Upper lobe of right lung (tissue), 1 donor: ENCODE measurements at places on chromosomes 4 and X. TPM values are rescaled to one million over a fixed set of nuclear protein-coding genes. Genes with fewer than 3 reads are reported as not detected.
A peak's percentile ranks its signal among the peaks of the same experiment; 100 is the strongest.

The KDM6A gene
- 24.7 TPM for total RNA-seq

The HAUS7 gene
- total RNA-seq: 23.0 TPM

The RBM46 gene
- total RNA-seq: not detected

The PIN4 gene
- 8.8 TPM for total RNA-seq

The S100P gene
- 3.6 TPM for total RNA-seq

The SYNPO2 gene
- total RNA-seq: 38.9 TPM

The GPRIN3 gene
- total RNA-seq: 25.2 TPM

The GASK1B gene
- 37.3 TPM for total RNA-seq

The TRIM2 gene
- total RNA-seq: 35.9 TPM

The DUSP21 gene
- not detected for total RNA-seq

The DCLK2 gene
- 4.9 TPM for total RNA-seq

The NPFFR2 gene
- total RNA-seq: not detected

The CT45A10 gene
- not detected for total RNA-seq

The RAB9A gene
- total RNA-seq: 31.7 TPM

The BTK gene
- 34.1 TPM for total RNA-seq

The STPG2 gene
- total RNA-seq: 0.41 TPM

The REPS2 gene
- total RNA-seq: 18.9 TPM

The KLB gene
- total RNA-seq: 0.87 TPM

GRCh38 chr4:17009871-17010367, 111.5 kb upstream of the LDB2 start:
- no peak for DNase-seq
- H3K27ac ChIP-seq: no peak overlapping the region
- no peak overlapping the region for H3K4me3 ChIP-seq
- no peaks in the 10 kb centered on the region for H3K4me1 ChIP-seq

DNA sequence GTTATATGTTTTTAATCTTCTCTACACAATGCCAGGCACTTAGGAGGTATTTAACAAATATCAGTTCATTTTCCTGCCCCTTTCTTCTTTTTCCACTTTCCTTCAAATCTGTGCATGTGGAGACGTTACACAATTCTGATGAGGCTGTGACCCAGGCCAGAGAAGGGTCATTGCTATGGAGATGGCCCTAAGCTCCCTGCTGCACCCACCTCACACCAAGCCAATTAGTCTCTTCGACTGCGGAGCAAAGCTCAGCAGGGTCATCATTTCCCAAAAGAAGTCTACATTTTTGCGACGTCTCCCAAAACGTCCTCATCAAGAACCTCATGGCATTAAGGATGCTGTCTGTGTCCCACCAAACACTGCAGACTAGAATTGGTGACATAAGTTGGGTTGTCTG, 28.9 kb upstream of the VEGFD start:
- no peaks in the 10 kb centered on the region for H3K4me1 ChIP-seq
- H3K36me3 ChIP-seq: no peaks in the 10 kb centered on the region
- no peak overlapping the region for H3K27ac ChIP-seq
- no peaks in the 10 kb centered on the region for H3K27me3 ChIP-seq

- no peak overlapping the region for H3K4me3 ChIP-seq
- no peak overlapping the region for H3K27ac ChIP-seq
- no peaks in the 10 kb centered on the region for H3K4me1 ChIP-seq
- DNase-seq: no peak
- H3K36me3 ChIP-seq: no peaks in the 10 kb centered on the region
- H3K27me3 ChIP-seq: no peaks in the 10 kb centered on the region
Measured at GRCh38 chr4:118410138-118410537, 57.3 kb upstream of the PRSS12 start.

DNA sequence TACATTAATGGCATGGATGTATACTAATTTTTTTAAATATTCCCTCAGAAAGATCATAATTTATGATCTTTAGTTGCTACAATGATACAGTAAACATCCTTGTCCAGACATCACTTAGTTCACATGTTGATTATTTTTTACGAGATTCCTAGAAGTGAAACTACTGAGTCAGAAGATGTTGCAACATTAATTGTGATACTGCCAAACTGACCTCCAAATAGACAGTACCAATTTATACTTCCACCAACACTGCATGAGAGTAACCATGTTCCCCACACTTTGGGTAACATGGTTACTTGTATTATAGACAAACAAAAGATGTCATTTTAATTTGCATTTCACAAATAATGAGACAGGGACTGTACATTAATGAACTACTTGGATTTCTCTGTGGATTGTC, 19.6 kb downstream of the RCHY1 start:
- peaks cover 59% of the 10 kb centered on the region for H3K36me3 ChIP-seq
- no peak overlapping the region for H3K27ac ChIP-seq
- DNase-seq: no peak
- H3K27me3 ChIP-seq: no peaks in the 10 kb centered on the region

GRCh38 chrX:12814420-12814819, 23.2 kb downstream of the PRPS2 start:
- DNase-seq: no peak
- H3K36me3 ChIP-seq: no peaks in the 10 kb centered on the region
- no peak overlapping the region for H3K27ac ChIP-seq

GRCh38 chr4:5036239-5036638, 15.0 kb upstream of the STK32B start:
- H3K27ac ChIP-seq: no peak overlapping the region
- H3K27me3 ChIP-seq: no peaks in the 10 kb centered on the region
- no peak for DNase-seq
- peaks cover 25% of the 10 kb centered on the region for H3K4me1 ChIP-seq
- H3K4me3 ChIP-seq: no peak overlapping the region

- H3K27me3 ChIP-seq: no peaks in the 10 kb centered on the region
- no peaks in the 10 kb centered on the region for H3K36me3 ChIP-seq
- H3K4me1 ChIP-seq: no peaks in the 10 kb centered on the region
- DNase-seq: no peak
Measured at GRCh38 chrX:78456909-78457308, 129.5 kb upstream of the CYSLTR1 start.

DNA sequence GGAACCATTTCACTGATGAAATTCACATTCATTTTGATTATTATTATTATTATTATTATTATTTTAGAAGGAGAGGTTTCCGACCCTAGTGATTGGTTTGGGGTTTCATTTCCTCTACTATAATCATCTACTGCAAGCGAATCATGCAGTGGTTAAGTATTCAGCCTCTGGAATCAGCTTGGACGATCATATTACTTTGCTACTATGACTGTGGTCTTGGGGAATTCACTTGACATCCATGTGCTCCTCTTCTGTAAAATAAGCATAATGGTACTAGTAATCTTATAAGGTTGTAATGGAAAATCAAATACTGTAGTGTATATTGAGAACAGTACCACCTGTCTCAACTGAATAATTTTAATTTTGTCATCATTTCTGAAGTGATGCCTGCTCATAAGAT, 132.1 kb upstream of the SLC4A4 start:
- no peaks in the 10 kb centered on the region for H3K4me1 ChIP-seq
- no peaks in the 10 kb centered on the region for H3K27me3 ChIP-seq
- no peak overlapping the region for H3K27ac ChIP-seq
- no peak for DNase-seq
- H3K36me3 ChIP-seq: no peaks in the 10 kb centered on the region

DNA sequence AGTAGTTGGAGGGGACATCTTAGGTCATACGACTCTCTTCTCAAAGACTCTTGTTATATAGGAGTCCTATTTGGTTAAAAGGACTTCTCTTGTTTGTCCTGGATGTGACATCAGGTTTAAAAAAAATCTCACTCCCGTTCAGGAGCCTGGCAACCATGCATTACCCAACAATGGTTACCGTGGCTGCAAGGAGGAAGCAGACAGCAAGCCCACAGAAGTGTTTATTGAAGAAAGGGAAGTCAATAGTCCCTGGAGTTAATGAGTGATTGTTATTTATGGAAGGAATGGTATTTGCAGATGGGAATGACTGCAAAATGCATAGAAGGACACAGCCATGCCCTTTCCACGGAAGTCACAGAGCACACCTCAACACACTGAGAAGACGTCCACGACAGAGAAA, 75.9 kb upstream of the ENPP6 start:
- H3K4me1 ChIP-seq: peaks cover 6% of the 10 kb centered on the region
- H3K27ac ChIP-seq: no peak overlapping the region
- H3K36me3 ChIP-seq: no peaks in the 10 kb centered on the region

- no peaks in the 10 kb centered on the region for H3K27me3 ChIP-seq
- no peaks in the 10 kb centered on the region for H3K4me1 ChIP-seq
- H3K4me3 ChIP-seq: no peak overlapping the region
- H3K36me3 ChIP-seq: no peaks in the 10 kb centered on the region
- no peak for DNase-seq
Measured at GRCh38 chr4:69785211-69785831, 24.9 kb upstream of the SULT1B1 start.

GRCh38 chr4:24992968-24993367, 37.8 kb downstream of the LGI2 start:
- H3K4me1 ChIP-seq: no peaks in the 10 kb centered on the region
- H3K4me3 ChIP-seq: no peak overlapping the region
- no peaks in the 10 kb centered on the region for H3K36me3 ChIP-seq
- H3K27ac ChIP-seq: no peak overlapping the region

- H3K4me1 ChIP-seq: no peaks in the 10 kb centered on the region
- no peak overlapping the region for H3K4me3 ChIP-seq
- H3K27ac ChIP-seq: no peak overlapping the region
- no peaks in the 10 kb centered on the region for H3K36me3 ChIP-seq
- no peak for DNase-seq
- H3K27me3 ChIP-seq: no peaks in the 10 kb centered on the region
Measured at GRCh38 chr4:86184901-86185285, 175.0 kb downstream of the MAPK10 start.

DNA sequence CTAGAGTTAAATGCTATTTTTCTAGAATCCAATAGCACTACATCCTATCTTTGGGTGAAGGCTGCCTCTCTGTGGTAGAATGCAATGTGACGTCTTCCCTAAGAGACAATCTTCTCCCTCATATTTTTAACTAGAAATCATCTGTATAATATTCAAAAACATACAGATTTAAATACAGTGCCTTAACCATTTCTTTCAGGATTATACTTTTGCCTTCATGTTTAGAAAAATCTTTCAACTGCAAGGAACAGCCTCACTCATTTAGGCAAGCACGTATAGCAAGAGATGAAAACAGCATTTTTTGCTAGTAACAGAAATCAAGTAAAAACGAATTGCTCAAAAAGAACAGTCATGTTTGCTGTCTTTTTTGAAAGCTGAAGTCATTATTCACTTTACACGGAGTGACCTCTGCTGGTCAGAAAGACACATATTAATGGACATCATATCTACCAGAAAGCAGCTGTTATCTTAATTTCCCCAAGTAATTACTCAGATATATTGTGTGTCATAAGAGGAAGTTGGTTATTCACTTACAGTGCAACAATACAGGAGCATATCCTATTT, 422.3 kb downstream of the STPG2 start:
- no peak overlapping the region for H3K27ac ChIP-seq
- no peak overlapping the region for H3K4me3 ChIP-seq
- no peaks in the 10 kb centered on the region for H3K4me1 ChIP-seq
- H3K36me3 ChIP-seq: no peaks in the 10 kb centered on the region
- DNase-seq: no peak

DNA sequence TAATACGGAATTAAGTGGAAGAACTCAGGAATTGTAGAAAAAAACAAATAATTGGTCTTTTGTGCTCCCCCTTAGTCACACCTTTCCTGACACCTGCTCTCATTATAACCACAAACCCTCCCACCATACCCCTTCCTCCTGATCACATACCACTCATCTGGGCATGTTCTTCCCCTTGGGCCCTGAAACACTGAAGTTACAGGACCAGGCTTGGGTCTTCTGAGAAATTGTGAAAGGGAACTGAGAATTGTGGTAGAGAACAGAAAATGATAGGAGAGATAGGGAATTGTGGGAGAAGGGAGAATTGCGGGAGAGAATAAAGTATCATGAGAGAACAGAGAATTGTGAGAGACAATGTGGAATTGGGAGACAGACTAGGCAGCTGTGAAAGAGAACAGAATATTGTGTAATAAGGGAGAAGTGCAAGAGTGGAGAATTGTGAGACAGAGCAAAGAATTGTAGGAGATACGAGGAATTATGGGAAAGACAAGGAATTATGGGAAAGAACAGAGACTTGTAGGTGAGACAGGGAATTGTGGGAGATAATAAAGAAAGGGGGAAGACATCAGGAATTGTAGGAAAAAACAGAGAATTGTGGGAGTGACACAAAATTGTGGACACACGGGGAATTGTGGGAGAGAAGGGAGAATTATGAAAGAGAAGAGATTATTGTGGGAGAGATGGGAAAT, 2.7 kb upstream of the HCCS start:
- no peaks in the 10 kb centered on the region for H3K27me3 ChIP-seq
- H3K4me1 ChIP-seq: peaks cover 5% of the 10 kb centered on the region
- no peak for DNase-seq
- no peaks in the 10 kb centered on the region for H3K36me3 ChIP-seq
- no peak overlapping the region for H3K4me3 ChIP-seq

DNA sequence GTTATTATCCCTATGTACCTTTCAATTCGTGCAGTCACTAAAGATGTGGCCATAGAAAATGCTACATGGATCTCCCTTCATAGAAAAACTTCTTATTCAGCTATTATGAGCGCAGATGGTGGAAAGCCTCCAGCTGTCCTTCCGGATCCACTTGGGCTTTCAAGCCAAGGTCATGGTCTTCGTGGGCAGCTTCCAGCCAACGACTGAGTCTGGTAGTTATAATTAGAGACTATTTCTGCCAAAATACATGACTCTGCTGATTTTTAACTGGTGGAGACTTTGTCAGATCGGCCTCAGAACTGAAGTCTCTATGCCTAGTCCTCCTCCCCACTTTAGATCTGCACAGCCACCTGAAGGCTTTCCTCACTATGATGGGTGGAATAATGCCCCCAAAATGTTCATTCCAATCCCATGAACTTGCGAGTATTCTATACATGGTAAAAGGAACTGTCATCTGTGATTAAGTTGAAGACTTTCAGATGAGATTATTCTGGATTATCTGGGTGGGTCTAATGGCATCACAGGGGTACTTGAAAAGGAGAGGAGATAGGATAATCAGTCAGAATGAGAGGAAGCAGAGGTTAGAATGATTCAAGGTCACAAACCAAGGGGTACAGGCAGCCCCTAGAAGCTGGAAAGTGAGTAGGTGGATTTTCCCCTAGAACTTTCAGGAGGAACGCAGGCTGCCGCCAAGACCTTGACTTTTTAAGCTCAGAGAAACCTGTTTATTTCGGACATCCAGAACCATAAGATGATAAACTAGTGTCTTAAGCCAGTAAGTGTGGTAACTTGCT, 171.1 kb upstream of the CXCL13 start:
- no peaks in the 10 kb centered on the region for H3K27me3 ChIP-seq
- no peak for DNase-seq
- H3K27ac ChIP-seq: peak overlapping the region; percentile 9
- no peaks in the 10 kb centered on the region for H3K36me3 ChIP-seq

- H3K27ac ChIP-seq: no peak overlapping the region
- H3K27me3 ChIP-seq: no peaks in the 10 kb centered on the region
- no peak for DNase-seq
- H3K4me3 ChIP-seq: no peak overlapping the region
Measured at GRCh38 chrX:69215161-69215875, 50.1 kb upstream of the PJA1 start.

- no peaks in the 10 kb centered on the region for H3K27me3 ChIP-seq
- H3K36me3 ChIP-seq: peaks cover 22% of the 10 kb centered on the region
- peak overlapping the region; percentile 18 for H3K27ac ChIP-seq
Measured at GRCh38 chrX:283115-283845, 2.1 kb downstream of the PLCXD1 start.
